Ecto neural progenitor cell (in vitro differentiated cells): ENCODE measurements at places on chromosomes 11 and 22.

GRCh38 chr11:46728659-46729040 lies 9.6 kb downstream of the F2 start:
- no peak for DNase-seq

GRCh38 chr11:12251666-12252560 lies 125.5 kb upstream of the PARVA start:
- DNase-seq = no peak

- DNase-seq = no peak
Measured at GRCh38 chr11:36700246-36700645, 102.2 kb upstream of the RAG2 start.

- DNase-seq = no peak
Measured at GRCh38 chr11:13338019-13338426, 60.4 kb downstream of the BMAL1 start.

- no peak for DNase-seq
Measured at GRCh38 chr11:130819625-130820024, 96.7 kb downstream of the SNX19 start.

DNA sequence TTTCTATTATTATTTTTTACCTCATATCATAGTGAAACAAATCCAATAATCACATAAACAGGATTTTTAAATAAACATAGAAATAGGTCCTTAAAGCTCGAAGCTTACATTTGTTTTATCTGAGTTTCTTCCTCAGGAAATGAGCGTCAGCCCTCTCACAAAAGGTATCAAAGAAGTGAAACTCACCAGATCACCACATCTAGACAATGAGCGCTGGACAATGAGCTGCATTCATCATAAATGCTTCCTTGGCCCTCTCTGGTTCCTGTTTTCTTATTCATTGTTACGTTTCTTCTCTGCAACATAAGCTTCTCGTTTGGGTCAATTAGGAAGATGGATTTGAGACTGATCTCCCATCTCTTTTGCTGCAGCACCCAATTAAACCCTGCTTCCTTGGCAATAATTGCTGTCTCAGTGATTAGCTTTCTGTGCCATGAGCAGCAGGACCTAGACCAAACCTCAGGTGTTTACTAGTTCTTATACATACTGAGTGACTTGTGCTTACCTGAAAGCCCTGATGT lies 649.9 kb upstream of the LUZP2 start:
- DNase-seq = no peak

DNA sequence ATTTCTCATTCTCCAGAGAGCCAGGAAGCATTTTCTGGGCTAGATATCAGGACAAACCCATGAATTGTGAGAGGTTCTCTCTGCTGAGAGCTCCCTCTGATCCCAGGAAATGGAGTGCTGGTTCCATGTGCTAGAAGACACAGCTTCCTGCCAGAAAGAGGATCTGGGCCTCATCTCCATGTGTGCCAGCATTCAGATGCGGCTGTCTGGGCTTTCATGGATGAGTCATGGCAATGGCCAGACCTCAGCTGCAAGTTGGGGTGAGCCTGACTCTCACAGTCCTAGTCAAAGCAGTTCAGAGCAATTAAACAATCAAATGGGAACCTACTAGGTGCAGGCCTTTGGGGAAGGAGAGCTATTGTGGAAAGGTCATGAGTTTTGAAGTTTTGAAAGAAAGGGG lies 82.3 kb upstream of the EED start:
- no peak for DNase-seq

GRCh38 chr11:82996966-82997606 lies 74.6 kb downstream of the RAB30 start:
- no peak for DNase-seq

- no peak for DNase-seq
Measured at GRCh38 chr22:39517470-39517869, 2.9 kb upstream of the ATF4 start.

- DNase-seq = no peak
Measured at GRCh38 chr11:64022125-64022784, 13.5 kb upstream of the FLRT1 start.

DNA sequence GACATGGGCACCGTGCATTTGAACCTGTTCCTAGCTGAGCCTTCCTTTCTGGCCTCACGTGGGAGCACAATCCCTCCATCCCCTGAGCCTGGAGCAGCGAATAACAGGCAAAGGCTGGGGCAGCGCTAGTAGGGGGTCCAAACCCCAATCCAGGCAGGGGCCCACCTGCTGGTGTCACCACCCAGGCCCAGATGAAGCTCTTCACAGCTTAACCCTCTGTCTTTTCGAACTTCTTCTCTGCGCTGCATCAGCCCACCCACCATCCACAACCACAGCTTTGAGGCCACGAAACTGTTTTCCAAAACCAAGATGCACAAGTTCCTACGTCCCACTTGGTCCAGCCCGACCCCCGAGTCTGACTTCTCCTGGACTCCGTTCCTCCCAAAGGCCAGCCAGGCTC lies 11.5 kb downstream of the KCNC1 start:
- no peak for DNase-seq

- DNase-seq = peak; percentile 43
Measured at GRCh38 chr11:16779436-16779835, 41.0 kb downstream of the C11orf58 start.

GRCh38 chr11:90491466-90491865 lies 268.6 kb upstream of the CHORDC1 start:
- no peak for DNase-seq

- DNase-seq = no peak
Measured at GRCh38 chr11:131074573-131074972, 158.3 kb upstream of the SNX19 start.

GRCh38 chr11:103380031-103380430 lies 270.8 kb downstream of the DYNC2H1 start:
- no peak for DNase-seq

GRCh38 chr22:42427167-42427566 lies 5.0 kb downstream of the NFAM1 start:
- no peak for DNase-seq

- DNase-seq = no peak
Measured at GRCh38 chr22:45911601-45912271, 65.2 kb downstream of the WNT7B start.

DNA sequence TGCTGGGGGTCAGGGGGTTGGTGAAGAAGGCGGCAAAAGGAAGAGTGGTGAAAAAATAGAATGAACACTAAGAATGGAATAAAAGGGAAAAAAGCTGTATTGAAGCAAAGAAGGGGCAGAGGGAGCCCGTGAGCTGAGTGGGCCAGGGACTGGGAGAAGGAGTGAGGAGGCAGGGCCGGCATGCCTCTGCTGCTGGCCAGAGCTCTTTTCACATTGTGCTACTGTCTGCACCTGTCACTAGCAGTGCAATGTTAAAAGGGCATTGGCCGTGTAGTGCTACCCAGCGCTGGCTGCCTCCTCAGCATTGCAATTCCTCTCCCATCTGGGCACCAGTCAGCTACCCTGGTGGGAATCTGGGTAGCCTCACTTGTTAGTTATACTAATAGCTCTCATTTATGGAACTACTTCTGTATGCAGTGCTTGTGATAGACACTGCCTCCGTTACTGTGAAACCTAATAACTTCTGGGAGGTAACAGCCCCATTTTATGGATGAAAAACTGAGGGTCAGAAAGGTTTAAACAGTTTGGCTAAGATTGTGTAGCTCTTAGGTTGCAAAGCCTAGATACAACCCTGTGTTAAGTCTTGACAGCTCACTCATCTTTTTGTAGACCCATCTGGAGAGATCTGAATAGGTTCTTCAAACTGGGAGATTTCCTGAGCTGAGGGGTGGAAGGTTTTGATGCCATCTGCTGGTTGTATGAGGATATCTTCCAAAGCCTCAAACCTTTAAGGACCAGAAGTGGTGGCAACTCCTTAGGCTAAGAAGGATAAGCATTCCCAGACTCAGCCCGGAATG lies 8.5 kb downstream of the YPEL4 start:
- DNase-seq = peak; percentile 62

DNA sequence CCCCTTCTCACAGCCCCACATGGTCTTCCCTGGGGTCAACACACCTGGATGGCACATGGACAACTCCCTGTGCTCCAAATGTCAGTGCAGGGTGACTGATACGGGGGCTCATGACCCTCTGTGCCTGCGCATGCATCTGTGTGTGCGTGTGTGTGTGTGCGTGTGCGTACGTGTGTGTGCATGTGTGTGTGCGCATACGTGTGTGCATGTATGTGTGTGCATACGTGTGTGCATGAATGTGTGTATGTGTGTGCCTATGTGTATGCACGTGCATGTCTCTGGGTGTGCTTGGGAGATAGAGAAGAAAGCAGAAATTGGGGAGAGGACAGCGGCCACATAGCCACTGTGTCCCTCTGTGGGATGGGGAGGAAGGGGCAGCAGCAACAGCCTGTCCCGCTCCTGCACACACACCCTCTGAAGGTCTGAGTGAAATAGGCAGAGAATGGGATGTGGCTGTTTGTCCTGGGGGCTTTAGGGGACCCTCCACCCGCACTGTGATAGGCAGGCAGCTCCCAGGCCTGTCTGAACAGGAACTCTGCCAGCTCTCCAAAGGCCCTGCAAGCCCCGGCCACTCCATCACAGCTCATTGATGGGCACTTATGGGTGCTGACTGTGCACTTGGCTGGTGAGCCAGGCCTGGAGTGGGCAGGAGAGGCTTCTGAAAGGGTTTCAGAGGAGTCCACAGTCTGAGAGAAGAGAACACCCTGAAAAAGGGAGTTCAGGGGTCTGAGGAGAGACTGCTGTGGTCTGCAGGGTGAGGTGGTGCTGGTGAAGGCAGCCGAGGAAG lies 28.7 kb upstream of the PICK1 start:
- no peak for DNase-seq

- DNase-seq = no peak
Measured at GRCh38 chr11:96075532-96075959, 151.6 kb upstream of the MTMR2 start.

DNA sequence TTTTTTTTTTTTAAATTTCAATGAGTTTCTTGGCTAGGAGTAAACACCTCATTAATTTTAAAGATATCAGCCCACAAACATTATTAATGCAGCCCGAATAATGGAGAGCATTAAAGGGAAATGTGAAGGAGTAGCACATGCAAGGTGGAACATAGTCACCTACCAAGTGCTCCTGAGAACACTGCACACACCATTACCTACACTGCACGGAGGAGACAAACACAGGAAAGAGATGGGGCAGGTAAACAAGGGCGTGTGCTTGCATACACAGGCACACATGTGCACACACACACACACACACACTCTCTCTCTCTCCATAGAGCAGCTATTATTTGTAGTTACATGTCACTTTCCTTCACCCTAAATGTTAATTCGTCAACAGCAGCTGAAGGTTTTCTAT lies 30.2 kb downstream of the HTR3B start:
- DNase-seq = no peak

DNA sequence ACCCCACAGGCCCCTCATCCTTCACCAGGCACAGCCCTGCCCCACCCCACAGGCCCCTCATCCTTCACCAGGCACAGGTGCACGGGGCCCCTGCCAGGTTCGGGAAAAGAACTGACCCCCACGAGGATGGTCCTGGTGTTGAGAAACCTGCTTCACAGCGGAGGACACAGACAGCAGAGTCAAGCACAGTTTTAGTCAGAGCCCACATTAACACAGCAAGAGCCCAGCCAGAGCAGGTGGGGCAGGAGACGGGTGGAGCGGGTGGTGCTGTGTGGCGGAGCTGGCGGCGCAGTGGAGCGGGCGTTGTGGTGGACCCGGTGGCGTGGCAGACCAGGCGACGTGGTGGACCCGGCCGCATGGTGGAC lies 1085.5 kb downstream of the BRD1 start:
- DNase-seq = no peak

- DNase-seq = peak; percentile 58
Measured at GRCh38 chr11:117795638-117796455, 1.2 kb downstream of the DSCAML1 start.
